ENCODE measurements at places on chromosomes 6 and 20.

GRCh38 chr20:33781945-33782344 lies 29.2 kb upstream of the CHMP4B start:
- no peak for DNase-seq

- DNase-seq = no peak
Observed at GRCh38 chr20:49287555-49288249, 9.8 kb upstream of the ZNFX1 start.

DNA sequence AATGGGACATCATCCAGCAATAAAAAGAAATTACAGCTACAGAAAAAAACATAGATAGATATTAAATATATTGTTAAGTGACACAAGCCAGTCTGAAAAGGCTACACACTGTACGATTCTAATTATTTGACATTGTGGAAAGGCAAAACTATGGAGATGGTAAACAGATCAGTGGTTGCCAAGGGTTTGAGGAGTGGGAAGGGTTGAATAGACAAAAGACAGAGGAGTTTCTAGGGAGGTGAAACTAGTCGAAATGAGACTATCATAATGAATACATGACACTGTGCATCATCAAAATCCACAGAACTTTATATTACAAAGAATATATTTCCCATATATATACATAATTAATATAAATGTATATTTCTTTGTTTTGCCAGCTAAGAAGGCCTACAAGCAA lies 9.8 kb downstream of the EPM2A start:
- no peak for DNase-seq

- no peak for DNase-seq
Observed at GRCh38 chr20:8790442-8791074, 278.3 kb upstream of the PLCB4 start.

DNA sequence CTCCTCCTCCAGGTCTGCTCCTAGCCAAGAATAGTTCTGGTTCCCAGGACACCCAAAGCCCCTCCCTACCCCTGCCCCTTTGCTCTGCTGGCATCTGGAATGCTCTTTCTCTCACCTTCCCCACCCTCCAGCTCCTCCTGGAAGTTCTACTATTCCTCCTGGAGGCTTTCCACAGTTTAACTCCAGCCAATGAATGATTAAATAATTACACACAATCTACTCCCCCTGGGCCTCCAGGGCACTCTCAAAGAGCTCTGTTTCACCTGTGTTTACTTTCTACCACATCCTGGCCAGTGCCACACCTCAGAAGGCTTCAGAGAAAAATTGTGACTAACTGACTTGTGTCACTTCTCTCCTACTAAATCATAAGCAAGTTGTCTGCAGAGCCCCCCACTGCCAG lies 36.2 kb downstream of the GCM1 start:
- DNase-seq = no peak

DNA sequence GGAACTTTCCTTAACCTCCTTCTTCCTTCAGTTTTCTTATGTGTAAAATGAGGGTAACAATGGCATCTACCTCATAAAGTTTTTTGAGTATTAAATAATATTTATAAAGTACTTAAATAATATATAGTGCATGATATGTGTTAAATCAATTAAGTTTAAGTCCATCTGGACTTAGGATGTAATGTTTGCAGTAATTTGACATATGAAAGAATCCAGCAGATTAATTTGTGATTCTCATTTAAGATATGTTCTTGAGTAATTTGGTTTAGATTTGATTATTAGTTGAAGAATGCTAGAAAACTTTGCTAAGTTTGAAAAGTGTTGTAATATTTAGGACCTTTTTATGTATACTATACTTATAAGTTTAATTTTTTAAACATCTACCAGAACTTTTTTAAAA lies 18.1 kb downstream of the KCTD20 start:
- no peak for DNase-seq

DNA sequence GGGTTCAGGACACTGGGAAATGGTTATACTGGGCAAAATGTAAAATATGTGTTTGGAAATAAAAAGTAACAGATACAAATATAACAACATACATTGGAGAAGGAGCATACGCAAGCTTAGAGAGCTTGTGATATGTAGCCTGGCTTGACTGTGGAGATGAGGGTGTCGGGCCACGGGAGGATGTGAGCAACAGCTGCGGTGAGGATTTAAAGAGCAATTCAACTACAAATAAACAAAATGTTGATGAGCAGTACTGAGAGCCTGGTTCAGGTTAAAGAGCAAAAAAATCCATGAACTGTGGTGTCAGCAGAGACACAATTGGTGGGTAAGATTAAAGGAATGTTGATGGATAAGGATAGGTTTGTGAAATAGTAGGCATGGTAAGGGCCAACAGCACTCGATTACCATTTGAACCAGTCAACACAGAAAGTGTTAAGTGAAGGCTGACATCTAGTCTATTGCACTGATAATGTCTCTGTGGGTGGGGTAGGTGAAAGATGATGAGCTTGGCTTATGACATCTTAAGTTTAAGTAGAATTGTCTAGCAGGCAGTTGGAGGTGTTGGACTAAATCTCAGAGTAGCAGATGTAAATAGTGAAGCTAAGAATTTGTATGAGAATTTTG lies 723.2 kb downstream of the EPM2A start:
- no peak for DNase-seq

DNA sequence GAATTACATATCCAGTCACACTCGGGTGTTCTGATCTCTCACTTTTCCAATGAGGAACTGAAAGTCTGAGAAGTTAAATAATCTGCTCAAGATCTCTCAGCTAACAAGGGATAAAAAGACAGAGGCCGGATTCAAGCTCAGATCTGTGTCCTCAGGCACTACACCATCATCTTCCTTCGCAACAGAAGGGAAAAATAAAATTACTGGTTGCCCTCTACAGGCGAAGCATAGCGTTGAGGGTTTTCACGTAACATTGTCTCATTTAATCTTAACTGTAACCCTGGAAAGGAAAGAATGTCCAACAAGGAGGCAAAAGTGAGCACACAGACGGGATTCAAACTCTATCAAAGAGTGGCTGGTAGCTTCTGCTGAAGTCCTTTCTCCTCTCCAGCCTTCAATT lies 67.8 kb upstream of the ANKEF1 start:
- no peak for DNase-seq

GRCh38 chr6:158003910-158004700 lies 22.4 kb downstream of the SYNJ2 start:
- no peak for DNase-seq

GRCh38 chr6:3411967-3412778 lies 44.7 kb downstream of the SLC22A23 start:
- DNase-seq = no peak

DNA sequence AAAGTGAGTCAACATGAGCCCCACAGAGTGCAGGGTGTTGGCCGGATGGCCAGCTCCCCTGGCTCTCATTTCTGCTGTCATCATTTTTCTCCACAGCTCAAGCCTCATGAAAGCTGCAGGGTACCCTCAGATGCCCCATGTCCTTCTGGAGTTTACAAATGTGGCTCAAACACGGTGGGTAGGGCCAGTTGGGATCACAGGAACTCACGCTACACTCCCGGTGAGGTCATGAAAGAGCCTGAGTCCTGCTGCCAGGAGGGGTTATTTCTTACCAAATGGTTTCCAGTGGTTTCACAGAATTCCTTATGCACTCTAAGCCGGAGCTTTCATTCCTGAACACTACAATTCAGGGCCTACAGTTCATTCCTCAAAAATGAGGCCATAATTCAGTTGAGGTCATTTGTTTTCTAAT lies 78.7 kb downstream of the TMEM170B start:
- DNase-seq = no peak

DNA sequence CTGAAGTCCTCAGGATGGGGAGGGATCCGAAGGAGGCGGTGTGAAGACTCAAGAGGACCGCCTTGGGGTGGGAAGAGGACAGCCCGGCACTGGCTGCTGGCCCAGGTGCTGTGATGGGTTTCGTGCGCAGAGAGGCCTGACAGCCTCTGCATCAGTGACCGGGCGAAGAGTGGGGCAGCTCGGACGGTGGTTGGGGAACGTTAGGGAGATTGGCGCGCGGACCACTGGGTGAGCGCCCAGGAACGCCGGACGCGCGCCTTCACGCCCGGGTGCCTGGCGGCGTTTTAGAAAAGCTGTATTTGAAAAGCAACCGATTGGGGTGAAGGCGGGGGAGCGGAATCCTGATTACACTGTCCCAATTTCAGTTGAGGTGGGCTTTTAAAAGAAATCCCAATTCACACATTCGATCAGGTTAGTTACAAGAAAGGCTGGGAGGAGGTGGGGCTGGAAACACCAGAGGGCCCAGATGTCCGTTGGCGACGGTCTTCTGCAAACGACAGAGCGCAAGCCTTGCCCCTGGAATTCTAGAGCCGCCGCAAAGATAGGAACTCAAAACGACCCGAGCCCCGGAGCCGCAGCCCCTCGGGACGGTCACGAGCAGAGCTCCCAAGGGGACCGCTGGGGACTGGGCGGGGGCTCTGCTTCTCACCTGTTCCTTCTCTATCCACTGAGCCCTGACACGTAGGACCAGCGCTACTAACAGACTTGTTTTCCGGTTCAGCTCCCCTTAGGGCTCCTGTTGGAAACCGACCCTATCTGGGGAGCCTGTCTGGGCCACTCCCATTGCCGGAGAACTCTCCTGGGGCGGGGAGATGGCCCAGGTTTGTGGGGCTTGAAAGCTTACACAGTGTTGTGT lies 8.5 kb upstream of the TRIM40 start:
- DNase-seq = no peak

DNA sequence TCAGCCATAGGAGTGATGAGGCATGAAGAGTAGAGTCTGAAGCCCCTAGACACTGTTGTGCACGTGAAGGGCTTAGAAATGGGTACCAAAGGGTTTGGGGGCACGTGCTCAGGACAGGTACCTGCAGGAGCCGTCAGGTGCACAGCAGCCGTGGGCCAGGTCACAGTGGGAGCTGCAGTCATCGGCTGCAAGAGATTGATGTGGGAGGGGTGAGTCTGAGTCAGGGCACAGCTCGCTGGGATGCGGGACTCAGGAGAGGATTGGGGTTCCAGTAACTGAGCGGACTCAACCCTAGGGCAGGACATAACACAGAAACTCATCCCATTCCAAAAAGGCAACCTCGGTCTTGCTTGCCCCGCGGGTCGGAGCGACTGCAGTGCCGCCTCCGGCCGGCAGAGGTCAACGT lies 1.1 kb downstream of the DLK2 start:
- no peak for DNase-seq

DNA sequence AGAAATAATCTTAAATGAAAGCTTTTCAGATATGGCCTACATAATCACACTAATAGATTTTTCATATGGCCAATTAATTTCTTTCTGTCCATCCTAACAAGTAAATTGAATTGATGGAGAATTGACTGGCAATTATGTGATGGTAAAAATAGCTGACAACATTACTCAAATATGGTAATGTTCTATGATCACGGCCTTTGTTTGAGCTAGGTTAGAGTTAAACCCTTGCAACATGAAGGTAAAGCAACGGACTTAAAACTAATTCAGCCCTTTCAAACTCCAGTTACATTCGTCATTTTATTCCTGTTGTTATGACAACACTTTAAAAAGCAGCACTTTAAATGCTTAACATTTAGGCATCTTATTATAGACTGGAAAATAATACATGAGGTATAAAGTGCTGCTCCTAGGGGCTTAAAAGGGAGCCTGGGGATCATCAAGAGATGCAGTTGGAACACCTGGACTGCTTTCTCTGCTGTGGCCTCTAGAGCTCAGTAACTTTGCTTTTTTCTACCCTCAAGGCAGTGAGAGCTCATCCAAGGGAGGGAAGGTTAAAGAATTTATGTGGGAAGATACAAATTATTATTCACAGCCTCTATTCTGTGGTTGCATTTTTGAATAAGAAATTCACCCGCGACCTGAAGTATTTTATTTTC lies 46.9 kb downstream of the RIPOR2 start:
- DNase-seq = no peak

GRCh38 chr6:3007571-3007970 lies 7.9 kb downstream of the NQO2 start:
- no peak for DNase-seq

DNA sequence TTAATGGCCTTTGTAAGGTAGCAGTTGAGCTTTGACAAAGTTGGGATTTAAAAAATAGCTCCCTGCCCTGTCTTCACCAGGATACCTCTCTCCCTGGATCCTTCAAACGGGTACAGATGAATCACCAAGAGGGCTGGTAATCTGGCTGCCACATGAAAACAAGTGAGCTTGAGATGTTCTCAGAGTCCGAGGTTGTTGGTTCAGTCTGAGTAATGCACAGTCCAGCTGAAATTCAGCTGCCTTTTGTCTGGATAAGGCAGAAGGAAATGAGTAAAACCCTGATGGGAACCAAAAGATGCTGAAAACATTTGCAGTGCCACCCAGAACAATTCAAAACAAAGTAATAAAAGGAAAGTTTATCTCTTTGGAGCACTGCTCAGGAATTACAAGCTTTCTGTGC lies 86.8 kb downstream of the GJA1 start:
- no peak for DNase-seq

DNA sequence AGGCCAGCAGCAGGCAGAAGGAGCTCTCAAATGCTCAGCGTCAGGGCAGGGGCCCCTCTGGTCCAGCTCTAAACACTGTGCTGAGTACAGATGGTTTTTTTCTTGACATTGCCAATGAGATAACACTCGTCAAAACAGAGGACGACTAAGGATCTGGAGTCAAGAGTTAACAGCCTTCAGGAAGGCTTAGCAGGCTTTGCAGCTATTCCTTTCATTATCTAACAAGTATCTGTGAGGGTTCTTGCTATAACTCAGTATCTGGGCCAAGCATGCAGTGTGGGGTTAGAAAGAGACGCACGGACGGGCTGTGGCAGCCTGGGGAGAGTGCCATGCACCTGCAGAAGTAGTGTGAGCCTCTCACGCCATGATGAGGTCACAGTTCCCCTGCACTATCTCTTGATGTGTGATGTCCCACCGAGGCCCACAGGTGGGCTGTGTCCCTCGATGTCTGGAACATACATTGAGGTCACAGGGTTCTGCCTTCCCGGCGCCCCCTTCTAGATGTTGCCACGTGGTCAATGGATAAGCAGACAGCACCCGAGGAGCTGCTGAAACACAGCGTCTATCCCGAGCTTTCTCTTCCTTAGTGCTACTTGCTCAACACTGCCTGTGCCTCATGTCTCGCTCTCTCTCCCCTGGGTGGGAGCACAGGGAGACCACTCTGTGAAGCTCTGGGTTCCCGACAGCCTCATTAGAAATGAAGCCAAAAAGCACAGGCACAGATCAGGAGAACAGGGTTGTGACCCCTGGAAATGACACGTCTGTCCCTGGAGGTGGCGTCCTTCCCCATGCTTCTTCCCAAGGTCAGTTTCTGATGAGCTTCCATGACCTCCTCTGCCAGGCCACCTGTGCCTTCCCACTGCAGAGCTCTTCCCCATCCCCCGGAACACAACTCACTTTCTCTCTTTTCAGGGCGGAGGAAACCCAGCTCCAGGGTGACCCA lies 85.5 kb upstream of the RPS6KA2 start:
- DNase-seq = no peak
